ENCODE measurements at places on chromosomes 3 and 15. TPM values are rescaled to one million over a fixed set of nuclear protein-coding genes. Genes with fewer than 3 reads are reported as not detected.

The PROS1 gene
- 34.4 TPM for total RNA-seq

The GNAT1 gene
- not detected for total RNA-seq

The TJP1 gene
- 42.8 TPM for total RNA-seq

The RPL4 gene
- 3,107 TPM for total RNA-seq

The DLEC1 gene
- under 0.01 TPM for total RNA-seq
